Upper lobe of left lung (tissue), 6 donors: ENCODE measurements at places on chromosomes 3 and 15. TPM values are rescaled to one million over a fixed set of nuclear protein-coding genes. Genes with fewer than 3 reads are reported as not detected.

DNA sequence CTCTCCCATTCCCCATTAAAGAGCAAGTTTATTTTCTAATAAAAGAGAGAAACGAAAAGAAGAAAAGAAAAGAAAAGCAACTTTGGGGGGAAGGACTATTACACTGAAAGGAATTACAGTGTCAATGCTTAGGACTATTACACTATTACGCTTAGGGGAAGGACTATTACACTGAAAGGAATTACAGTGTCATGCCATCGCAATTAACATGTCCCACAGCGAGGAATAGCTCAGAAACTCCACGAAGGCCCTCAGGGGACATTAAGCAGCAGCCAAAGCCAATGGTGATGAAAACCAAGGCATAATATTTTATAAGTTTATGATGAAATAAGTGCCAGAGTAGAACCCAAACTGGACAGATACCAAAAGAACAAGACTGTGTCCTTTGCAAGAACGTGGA, 22.1 kb upstream of the DET1 start:
- DNase-seq, result no peak

The EPHB3 gene
- total RNA-seq, result 10.0 TPM

- DNase-seq, result no peak
These were observed 97.7 kb downstream of the PLCL2 start for GRCh38 chr3:16982460-16982859.

The TMC3 gene
- not detected for total RNA-seq

GRCh38 chr15:78660584-78660983, 19.6 kb upstream of the CHRNB4 start:
- DNase-seq, result no peak
